ENCODE measurements at places on chromosomes 3 and 15.

GRCh38 chr3:133821767-133822638, 16.4 kb downstream of the SRPRB start:
- H3K27ac ChIP-seq = no peak overlapping the region
- H3K4me1 ChIP-seq = peaks cover 6% of the 10 kb centered on the region
- peaks cover 27% of the 10 kb centered on the region for H3K36me3 ChIP-seq
- no peak overlapping the region for H3K4me3 ChIP-seq
- DNase-seq = no peak

- no peak overlapping the region for H3K27ac ChIP-seq
- H3K4me3 ChIP-seq = no peak overlapping the region
- peaks cover 4% of the 10 kb centered on the region for H3K27me3 ChIP-seq
- peaks cover 2% of the 10 kb centered on the region for H3K4me1 ChIP-seq
- DNase-seq = no peak
Observed at GRCh38 chr3:22981166-22981565, 222.0 kb upstream of the UBE2E2 start.

DNA sequence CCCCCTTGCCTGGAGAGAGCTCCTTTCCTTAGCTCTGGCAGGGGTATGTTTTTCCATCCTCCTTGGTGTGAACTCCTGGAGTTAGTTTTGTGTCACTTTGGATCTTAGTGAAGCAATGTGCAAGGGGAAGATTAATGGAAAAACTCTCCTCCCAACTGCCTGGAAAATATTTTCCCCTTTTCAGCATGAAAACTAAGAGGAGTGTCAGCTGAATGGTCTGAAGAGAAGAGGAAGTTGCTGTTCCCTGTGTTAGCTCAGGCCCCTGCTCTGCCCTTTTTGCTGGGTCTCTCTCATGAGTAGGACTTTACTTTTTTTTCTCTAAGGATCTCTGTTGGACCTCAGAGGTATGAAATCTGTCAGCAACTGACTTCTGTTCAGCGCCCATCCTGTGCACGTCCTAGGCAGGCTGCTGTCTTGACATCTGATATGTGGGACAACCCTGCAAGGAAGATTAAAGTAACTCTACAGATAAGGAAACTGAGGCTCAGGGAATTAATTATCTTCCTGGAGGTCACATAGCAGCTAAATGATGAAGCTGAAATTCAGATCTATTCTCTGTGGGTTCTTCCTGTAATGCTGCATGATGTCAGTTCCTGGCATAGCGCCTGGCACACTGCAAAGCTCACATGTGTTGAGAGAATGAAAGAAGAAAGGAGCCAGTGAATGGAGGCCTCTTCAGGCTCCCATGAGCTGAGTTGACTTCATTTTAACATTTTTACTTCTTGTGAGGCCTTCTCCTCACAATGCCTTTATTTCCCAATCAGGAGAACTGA, 109.7 kb upstream of the GALNT15 start:
- H3K4me3 ChIP-seq = no peak overlapping the region
- H3K27ac ChIP-seq = no peak overlapping the region
- H3K4me1 ChIP-seq = no peaks in the 10 kb centered on the region
- DNase-seq = no peak
- H3K27me3 ChIP-seq = peaks cover 6% of the 10 kb centered on the region

DNA sequence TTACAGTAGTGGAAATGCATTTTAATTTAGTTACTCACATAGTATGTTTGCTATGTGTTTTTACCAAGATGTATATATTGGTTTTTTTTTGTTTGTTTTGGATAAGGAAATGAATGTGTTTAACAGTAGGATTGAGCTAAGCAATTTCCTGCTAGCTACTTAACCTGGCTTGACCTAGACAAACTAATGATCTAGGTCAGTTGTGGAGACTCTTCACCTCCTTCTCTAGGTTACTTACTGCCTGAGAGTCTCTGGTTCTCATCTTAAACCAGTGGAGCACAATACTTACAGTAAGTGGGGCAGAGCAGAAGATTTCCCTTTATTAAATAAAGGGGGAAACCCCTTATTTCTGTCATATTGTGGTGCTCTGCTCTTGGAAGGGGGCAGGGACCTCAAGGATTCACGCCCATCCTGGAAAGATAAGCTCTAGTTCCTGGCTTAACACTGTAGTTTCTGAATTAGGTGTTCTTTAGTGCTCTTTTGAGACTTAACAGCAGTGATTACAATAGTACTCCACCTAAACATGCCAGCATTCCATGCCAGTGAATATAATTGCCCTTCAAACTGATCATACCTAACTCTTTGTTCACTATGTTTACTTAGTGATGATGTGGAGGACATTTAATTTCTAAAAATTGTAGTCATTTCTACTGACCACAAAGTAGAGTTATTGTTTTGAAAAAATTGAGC, 79.9 kb downstream of the UBP1 start:
- no peak for DNase-seq
- no peaks in the 10 kb centered on the region for H3K36me3 ChIP-seq
- no peaks in the 10 kb centered on the region for H3K4me1 ChIP-seq
- peaks cover 17% of the 10 kb centered on the region for H3K27me3 ChIP-seq
- no peak overlapping the region for H3K4me3 ChIP-seq

GRCh38 chr3:27166888-27167287, 202.3 kb downstream of the NEK10 start:
- no peaks in the 10 kb centered on the region for H3K36me3 ChIP-seq
- no peak overlapping the region for H3K4me3 ChIP-seq
